ENCODE measurements at places on chromosomes 12 and 14.

GRCh38 chr14:89922031-89922907 is 32.3 kb downstream of the EFCAB11 start:
- DNase-seq, result no peak

DNA sequence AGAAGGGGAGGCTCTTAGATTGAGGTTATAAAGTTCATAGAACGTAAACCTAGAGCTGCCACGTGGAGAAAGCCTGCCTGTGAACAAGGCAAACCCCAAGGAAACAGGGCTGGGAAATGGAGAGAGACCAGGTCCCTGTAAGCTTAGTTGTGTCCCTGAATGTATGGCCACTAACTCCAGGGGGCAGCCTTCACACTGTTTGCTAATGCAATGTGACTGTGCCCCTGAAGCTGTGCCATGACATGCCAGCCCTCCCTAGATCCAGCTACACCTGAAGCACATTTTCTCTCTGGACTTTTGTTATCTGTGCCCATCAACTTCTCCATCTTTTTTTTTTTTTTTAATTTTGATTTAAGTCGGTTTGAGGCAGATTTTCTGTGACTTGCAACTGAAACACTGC is 60.6 kb upstream of the TMCC3 start:
- peak; percentile 5 for DNase-seq

DNA sequence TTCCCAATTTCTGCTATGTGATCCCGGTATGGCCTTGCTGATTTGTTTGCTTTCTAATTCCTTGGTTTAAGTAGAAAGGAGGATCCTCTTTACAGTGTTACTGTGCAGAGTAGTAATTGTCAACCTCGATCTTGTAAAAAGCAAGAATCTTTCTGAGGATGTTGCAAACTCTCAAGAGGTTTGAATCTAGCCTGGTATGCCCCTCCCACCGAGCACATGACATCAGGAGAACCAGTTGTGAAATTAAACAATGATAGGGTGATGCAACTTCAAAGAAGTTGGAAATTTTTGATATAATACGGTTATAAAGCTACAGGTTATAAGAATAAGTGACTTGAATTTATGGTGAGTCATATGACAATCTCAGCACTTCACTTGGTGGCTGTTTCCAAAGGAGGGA is 35.0 kb upstream of the FUT8 start:
- no peak for DNase-seq

DNA sequence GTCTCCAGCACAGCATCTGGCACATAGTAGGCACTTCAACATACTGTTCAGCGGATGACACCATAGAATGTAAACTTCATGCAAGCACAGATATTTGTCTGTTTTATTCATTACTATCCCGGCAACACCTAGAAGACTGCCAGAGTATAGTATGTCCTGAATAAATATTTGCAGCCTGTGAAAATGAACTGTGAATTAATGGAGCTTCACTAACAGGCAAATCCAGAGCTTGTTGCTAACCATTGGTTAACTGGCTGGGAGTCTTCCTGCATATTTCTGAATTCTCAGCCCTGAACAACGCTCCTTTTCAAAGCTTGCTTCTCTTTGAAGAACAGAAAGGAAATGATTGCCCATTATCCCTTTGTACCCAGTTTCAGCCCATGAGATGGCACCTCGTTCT is 243.3 kb upstream of the CRY1 start:
- no peak for DNase-seq

GRCh38 chr12:68695454-68695853 is 8.7 kb downstream of the NUP107 start:
- no peak for DNase-seq

- DNase-seq, result peak; percentile 41
Observed at GRCh38 chr12:9673404-9674225, 4.1 kb downstream of the CLEC2D start.

- DNase-seq, result no peak
Observed at GRCh38 chr14:96940009-96940408, 142.8 kb downstream of the VRK1 start.

DNA sequence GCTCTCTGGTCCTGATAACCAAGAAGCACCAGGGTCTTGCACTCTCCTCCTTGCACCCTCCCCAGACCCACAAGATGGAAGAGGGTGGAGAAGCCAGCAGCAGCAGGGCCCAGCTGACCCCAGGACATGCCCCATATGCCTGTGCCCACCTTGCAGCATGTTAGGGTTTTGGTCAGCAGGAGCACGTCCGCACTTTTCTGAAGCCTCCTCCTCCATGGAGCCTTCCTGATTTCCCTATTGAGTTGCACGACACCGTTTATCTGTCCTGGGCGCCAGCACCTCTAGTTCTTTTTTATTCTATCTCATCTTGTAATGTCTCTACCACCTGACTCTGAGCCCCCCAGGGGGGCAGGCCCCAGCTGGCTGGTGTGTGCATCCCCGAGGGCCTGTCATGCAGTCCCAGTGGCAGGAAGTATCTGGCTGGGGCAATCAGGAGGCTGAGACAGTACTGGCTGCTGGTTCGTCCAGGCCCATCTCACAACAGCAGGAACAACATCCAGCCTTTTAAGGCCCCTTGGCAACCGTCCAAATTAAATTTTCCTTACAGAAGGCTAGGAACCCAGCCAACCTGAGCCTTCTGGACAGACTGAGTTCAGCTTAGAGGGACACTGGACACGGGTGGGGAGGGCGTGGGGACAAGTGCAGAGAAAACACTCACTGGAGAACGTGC is 39.6 kb downstream of the CCDC85C start:
- DNase-seq, result no peak

DNA sequence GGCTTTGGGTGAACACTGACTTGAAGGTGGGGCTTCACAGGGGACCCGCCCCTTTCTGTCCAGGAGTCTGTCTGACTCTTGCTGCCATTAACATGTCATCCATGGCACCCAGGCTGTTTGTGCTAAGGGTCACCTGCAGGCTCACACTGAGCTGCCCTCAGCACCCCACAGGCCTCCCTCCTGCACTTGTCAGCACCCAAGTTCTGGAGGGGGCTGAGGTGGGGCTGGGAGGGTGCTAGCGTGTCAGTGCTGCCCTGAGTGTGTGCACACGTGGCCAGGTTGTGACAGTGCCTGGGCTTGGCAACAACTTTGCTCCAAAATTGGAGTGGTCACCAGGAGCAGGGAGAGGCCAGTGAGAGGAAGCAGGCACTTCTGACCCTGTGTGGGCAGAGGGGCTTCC is 963.2 kb downstream of the TRHDE start:
- DNase-seq, result no peak

- DNase-seq, result no peak
Observed at GRCh38 chr12:11689591-11690186, 40.2 kb downstream of the ETV6 start.

DNA sequence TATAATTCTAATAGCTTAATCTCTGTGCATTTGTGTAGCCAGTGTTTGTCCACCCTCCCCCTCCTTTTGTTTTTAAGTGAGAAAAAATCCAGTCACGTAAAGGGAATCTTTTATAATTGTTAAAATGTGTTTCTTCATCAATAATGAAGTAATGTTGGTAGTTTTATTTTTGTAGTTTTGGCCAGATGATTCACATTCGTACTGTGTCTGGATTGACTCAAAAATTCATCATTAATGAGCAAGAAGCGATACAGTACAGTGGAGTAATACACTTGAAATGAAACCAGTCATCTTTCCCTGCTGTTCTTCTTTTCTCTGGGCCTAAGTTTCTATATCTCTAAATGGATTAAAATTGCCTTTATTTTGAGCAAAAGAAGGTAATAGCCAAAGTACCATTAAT is 86.5 kb downstream of the SRGAP1 start:
- DNase-seq, result no peak

GRCh38 chr12:117034701-117035151 is 64.5 kb downstream of the TESC start:
- no peak for DNase-seq

GRCh38 chr12:129373746-129374145 is 520.5 kb downstream of the GLT1D1 start:
- DNase-seq, result no peak

GRCh38 chr12:122123761-122124145 is 45.2 kb downstream of the MLXIP start:
- no peak for DNase-seq

DNA sequence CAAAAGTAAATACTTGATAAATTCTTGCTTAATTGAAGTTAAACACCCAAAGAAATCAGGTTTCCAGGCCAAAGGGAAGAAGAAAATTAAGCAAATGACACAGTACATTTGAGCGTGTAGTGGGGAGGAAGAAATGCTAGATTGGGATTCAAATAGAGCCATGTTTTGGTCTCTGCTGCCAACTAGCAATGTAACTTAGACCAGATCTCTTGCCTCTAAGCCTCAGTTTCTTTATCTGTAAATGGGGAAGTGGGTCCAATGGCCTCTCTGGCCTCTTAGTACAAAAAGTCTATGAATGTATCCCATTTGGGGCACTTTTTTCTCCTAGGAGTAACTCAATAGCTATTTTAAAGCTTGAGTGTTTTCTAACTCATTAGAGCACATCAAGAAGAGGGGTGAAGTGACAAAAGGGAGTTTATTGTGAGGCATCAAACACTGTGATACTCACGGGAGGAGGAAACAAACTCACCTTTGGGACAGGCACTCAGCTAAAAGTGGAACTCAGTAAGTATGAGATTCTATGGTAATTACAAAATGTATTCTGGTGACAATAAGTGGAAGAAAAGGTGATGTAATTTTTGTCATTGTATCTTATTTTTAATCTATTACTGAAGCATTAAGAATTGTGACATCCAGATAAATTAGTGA is 55.8 kb downstream of the DAD1 start:
- DNase-seq, result no peak

- no peak for DNase-seq
Observed at GRCh38 chr14:70701610-70702009, 59.9 kb downstream of the TTC9 start.

GRCh38 chr12:5294274-5295070 is 137.4 kb upstream of the NTF3 start:
- DNase-seq, result no peak

DNA sequence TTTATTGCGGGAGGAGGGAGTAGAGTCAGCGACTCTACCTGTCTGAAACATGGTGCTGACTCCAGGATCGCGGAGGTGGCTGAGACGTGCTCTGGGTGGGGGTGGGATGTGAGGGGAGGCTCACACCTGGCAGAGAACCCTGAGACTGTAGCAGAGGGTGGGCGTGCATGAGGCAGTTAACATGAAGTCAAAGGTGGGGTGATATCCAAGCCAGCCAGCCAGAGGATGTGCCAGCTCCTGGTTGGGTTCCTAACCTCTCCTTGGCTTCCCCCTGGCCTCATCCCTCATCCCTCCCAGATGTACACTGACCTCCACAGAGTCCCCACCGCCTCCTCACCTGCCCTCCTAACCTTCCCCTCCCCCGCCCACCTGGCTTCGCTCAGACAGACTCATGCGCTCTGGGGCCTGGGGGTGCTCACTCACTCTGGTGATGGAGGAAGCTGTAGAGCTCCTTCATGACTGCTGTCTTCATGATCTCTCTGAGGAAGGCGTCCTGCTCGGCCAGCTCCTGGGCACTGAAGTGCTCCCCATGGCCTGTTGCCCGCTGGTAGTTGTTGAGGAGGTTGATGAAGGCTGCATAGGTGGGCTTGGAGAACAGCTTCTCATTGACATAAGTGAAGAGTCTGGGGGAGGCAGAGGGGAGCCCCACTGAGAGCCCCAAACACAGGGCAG is 9.3 kb downstream of the ENDOU start:
- DNase-seq, result no peak

- no peak for DNase-seq
Observed at GRCh38 chr14:32203928-32204357, 874 bp upstream of the RNU6-8 start.

- DNase-seq, result no peak
Observed at GRCh38 chr12:52637299-52637698, 14.7 kb downstream of the KRT2 start.

GRCh38 chr12:45667761-45668160 is 61.7 kb upstream of the ARID2 start:
- no peak for DNase-seq

DNA sequence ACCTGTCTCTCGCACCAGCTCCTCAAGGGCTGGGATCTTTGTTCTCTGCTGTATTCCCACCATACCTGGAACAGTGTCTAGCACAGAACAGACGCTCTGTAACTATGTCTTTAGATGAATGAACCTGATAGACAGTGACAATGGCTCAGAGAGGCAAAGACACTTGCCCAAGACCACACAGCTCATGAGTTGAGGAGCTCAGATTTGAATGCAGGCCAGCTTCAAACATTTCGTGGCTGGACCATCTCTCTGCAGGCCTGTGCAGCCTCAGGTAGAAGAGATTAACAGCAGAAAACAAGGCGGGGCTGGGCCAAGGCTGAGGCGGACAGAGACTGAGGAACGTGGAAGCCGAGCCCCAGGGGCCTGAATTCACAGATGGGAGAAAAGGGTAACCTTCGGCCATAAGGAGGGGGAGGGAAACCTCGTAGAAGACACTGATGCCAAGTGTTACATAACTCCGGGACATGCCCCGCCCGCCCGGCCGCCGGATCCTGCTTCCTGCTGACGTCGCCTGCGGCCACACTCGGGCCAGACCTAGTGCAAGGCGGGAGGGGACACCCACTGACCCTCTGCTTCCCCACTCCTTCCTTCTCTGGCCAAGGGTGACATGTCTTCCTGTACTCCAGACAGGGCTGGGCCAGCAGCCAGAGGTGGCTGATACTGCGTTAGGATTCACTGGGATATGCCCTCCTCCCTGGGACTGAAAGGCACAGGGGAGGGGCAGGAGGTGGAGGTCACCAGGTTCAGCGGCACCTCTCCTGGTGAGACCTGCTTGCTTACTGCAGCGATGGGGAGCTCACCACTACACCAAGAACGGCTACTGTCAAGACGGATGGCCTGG is 86.8 kb downstream of the RFLNA start:
- no peak for DNase-seq

- DNase-seq, result no peak
Observed at GRCh38 chr12:119687406-119687805, 19.5 kb downstream of the PRKAB1 start.

GRCh38 chr12:78550831-78551230 is 313.7 kb upstream of the SYT1 start:
- no peak for DNase-seq

- peak; percentile 60 for DNase-seq
Observed at GRCh38 chr12:55072083-55072482, 52.3 kb downstream of the NEUROD4 start.

- no peak for DNase-seq
Observed at GRCh38 chr14:91889477-91890211, 22.3 kb upstream of the TC2N start.

GRCh38 chr14:90109858-90110257 is 48.1 kb downstream of the KCNK13 start:
- DNase-seq, result no peak

GRCh38 chr12:70045036-70045435 is 198.2 kb upstream of the CNOT2 start:
- DNase-seq, result no peak

- DNase-seq, result peak; percentile 17
Observed at GRCh38 chr14:69107407-69108003, 45.4 kb downstream of the DCAF5 start.

GRCh38 chr14:45743884-45744283 is 490.9 kb upstream of the MIS18BP1 start:
- no peak for DNase-seq
